HL-60 (cell line): ENCODE measurements at places on chromosomes 11 and 22.

DNA sequence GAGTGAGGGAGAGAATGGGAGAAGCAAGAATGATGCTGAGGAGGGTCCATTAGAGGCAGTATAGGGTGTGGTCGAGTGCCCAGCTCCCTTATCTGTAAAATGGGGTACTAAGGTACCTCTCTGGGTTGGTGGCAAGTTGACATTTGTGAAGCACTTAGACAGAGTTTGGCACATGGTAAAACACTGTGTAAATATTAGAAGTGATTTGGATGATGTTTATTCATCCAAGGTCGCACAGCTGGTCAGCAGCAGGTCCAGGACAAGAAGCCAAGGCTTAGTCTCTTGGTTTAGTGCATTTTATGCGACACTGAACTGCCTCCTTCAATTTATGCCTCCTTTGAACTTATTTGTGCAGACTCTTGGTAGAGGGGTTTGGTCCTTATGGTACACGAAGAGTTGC is 19.4 kb downstream of the KREMEN1 start:
- DNase-seq, result no peak

- no peak for DNase-seq
These were observed 315.7 kb upstream of the C11orf87 start for GRCh38 chr11:109106151-109106906.

DNA sequence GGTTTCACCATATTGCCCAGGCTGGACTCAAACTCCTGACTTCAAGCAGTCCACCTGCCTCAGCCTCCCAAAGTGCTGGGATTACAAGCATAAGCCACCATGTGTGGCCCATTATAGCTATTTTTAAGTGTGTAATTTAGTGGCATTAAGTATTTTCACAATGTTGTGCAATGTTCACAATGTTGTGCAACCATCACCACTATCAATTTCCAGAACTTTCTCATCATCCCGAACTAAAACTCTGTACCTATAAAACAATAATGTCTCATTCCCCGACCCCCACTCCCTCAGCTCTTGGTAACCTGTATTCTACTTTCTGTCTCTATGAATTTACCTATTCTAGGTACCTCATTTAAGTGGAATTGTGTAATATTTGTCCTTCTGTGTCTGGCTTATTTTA is 7.5 kb downstream of the CFAP68 start:
- DNase-seq, result no peak

DNA sequence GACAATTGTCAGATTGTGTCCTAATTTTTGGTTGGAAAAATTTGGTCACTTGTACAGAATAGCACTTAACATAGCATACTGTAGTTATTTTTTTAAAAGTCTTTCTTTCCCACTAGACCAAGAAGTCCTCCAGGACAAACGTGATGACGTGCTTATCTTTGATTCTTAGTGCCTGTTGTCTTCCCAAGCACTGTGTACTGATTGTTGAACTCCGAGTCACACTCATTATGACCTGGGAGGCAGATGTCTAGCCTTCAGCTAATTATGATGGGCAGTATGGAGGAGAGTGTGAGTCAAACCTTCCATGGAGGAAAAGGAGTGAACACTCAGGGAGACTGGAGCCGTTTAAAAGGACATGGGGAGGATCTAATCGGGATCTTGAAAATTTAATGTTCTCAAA is 119.8 kb downstream of the SPON1 start:
- DNase-seq, result no peak

DNA sequence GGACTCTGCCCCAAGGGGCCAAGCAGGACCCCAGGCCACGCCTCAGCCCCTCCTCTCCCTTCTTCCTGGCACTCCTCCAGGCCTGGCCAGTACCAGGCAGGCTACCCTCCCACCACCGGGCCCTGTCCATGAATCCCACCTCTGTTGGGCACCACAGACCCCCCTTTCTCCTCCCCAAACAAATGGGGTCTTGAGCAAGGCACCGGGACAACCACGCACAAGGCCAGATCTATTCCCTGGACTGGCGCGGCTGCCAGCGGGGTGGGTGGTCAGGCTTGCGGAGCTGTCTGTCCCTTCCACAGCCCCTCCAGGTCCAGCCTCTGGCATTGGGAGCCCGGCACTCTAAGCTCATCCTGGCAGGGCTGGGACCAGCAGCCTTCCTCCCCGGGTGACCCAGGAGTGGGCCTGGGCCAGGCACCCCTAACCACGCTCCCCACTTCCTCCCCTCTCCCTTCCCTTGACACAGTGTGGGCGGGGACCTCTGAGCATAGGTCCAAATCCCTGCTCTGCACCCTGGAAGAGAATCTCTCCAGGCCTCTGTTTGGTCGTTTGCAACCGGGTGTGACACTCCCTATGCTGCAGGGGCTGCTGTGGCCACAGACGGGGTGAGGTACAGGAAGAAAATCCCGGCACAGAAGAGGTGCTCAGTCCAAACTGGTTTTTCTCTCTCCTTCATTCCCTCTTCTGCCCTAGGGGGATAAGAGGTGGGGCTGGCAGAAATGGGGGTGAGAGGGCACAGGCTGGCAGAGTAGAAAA is 14.6 kb downstream of the ELFN2 start:
- DNase-seq, result no peak

DNA sequence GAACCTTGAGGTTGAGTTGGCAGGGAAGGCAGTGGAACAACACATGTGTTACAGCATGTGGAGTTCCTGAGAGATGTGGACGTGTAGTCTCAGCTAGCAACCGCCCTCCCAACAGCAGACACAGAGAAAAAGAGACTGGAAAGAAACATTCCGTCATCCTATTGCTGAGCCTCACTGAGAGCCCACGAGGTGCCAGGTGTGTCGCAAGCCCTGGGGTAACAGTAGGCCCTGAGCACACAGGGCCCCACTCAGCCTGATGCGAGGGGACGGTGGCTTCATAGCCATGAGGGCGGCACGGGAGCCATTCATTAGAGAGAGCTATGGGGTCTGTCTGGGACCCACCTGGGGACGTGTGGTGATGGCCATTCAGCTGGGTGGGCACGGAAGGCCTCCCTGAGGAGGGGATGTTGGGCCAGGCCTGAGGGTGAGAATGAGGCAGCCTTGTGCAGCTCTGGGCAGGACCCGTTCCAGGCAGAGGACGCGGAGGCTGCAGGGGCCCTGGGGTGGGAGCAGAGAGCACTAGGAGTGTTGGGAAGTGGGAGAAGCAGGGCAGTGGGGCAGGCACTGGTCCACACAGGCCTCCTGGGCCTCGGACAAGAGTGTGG is 26.2 kb downstream of the MPPED1 start:
- DNase-seq, result no peak

- no peak for DNase-seq
These were observed 28.7 kb upstream of the CTR9 start for GRCh38 chr11:10722307-10722706.

- DNase-seq, result no peak
These were observed 79.3 kb downstream of the LIF start for GRCh38 chr22:30167296-30167695.
